ENCODE measurements at places on chromosomes 16 and 17.

DNA sequence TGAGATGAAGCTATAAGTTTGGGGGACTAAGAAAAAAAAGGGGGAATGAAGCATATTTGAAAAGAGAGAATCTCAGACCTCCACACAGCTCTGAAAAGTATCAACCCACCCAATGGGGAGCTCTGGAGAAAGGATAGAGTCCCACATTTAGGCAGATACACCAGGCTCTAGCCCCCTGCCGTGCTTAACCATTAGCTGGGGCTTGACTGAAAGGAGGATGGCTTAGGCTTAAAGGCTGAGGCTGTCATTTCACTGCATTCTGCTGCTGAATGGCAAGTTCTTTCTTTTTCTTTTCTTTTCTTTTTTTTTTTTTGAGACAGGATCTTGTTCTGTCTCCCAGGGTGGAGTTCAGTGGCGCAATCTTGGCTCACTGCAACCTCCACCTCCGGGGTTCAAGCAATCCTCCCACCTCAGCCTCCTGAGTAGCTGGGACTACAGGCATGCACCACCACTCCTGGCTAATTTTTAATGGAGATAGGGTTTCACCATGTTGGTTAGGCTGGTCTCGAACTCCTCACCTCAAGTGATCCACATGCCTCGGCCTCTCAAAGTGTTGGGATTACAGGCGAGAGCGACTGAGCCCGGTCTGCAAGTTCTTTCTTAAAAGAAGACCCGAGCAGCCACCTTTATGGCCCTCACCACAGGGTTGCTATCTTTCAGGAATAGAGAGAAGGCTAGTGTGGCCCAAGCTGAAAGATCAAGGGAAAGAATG is 9.0 kb upstream of the MMP2 start:
- no peak for DNase-seq

GRCh38 chr17:64497565-64498035 is 746 bp upstream of the POLG2 start:
- DNase-seq, result no peak

DNA sequence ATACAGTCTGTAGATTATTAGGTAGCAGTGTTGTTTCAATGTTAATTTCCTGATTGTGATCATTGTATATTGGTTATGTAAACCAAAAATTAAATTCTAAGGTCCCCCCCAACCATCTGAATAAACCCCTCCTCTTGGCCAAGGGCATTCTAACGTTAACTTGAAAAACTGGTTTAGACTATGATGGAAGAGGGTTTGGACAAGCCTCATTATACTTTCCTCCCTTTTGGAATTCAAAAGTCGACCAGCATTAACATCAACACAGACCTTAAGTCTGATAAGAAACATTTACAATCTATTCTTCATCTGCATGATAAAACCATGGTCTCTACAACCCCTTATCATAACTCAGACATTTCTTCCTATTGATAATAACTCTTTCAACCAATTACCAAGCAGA is 20.6 kb upstream of the KIFC3 start:
- no peak for DNase-seq

- DNase-seq, result peak; percentile 31
Observed at GRCh38 chr16:70470927-70471341, 16.5 kb downstream of the FCSK start.

GRCh38 chr17:39756380-39757079 is 18.8 kb downstream of the GRB7 start:
- no peak for DNase-seq

GRCh38 chr17:52235516-52235915 is 77.0 kb upstream of the CA10 start:
- DNase-seq, result no peak

DNA sequence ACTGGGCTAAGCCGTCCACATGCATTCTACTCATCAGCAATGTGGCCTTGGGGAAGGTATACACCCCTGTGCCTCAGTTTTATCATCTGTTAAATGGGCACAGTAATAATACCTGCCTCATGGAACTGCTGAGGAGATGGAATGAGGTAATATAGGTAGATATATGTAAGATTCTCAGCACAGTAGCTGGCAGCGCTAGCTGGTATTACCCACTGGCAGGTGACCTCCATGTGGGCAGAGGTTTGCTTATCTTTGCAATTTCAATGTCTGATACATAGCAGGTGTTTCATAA is 1.2 kb upstream of the SGCA start:
- DNase-seq, result no peak

GRCh38 chr16:70749006-70749678 is 51.8 kb downstream of the VAC14 start:
- no peak for DNase-seq

- DNase-seq, result no peak
Observed at GRCh38 chr17:79424471-79425185, 186.2 kb downstream of the RBFOX3 start.

- no peak for DNase-seq
Observed at GRCh38 chr17:39688945-39689344, 1.1 kb upstream of the PGAP3 start.

- no peak for DNase-seq
Observed at GRCh38 chr16:63363738-63364137, 1327.5 kb upstream of the CDH8 start.

DNA sequence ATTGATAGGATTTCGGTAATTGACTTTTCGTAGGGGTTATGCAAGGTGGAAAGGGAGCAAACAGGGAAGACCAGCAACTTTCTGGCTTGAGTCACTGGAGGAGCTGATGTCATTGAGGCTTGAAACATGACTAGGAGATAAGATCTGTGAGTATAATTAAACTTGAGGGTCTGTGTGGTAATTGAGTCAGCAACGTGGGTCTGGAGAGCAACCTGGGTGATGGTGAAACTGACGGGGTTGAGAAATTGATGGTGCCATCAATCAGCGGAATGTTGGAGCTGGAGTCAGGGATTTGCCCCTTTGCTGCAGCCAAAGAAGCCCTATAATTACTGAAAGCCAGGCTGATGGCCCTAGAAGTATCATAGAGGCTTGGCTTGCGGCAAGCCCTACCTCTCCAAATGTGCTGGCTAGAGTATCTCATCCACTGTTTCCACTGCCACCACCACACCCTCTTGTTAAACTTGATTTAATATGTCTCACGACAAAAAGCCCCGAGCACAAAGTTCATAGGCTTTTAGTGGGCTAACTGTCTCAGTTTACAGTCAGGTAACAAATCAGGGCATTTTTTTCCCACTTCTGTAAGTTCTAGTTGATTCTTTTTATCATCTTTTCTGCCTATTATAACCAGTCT is 186.9 kb upstream of the ELAC2 start:
- DNase-seq, result no peak

DNA sequence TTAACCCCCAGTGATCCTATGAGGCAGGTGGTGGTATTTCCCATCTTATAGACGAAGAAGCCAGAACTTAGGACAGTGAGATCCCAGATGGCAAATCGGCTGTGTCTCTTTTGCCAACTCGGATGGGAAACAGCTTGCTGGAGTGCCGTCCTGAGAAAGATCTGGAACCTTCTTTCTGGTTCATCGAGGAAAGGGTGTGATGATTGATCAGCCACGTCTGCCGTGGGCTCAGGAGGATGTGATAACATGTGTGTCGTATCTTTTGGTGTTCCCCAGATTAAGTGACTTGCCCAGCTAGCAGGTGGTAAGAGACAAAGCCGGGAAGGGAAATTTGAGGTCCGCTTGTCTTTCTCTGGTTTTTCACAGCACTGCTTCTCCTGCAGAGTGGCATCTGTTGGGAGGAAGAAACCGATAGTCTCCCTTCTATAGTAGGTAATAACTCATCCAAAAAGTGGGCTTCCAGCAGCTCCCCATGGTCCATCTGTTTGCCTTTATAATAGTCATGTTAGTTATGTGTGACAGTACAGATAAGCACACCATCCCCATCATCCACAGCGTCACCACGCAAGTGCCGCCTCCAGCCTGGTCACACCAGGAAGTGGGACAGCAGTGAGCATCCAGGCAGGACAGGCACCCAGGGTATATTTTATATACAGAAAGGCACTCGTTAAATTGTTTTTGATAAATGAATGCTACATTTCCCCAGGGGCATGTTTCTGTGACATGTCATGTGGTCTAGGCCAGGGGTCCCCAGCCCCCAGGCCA is 175.5 kb downstream of the KATNIP start:
- DNase-seq, result no peak

DNA sequence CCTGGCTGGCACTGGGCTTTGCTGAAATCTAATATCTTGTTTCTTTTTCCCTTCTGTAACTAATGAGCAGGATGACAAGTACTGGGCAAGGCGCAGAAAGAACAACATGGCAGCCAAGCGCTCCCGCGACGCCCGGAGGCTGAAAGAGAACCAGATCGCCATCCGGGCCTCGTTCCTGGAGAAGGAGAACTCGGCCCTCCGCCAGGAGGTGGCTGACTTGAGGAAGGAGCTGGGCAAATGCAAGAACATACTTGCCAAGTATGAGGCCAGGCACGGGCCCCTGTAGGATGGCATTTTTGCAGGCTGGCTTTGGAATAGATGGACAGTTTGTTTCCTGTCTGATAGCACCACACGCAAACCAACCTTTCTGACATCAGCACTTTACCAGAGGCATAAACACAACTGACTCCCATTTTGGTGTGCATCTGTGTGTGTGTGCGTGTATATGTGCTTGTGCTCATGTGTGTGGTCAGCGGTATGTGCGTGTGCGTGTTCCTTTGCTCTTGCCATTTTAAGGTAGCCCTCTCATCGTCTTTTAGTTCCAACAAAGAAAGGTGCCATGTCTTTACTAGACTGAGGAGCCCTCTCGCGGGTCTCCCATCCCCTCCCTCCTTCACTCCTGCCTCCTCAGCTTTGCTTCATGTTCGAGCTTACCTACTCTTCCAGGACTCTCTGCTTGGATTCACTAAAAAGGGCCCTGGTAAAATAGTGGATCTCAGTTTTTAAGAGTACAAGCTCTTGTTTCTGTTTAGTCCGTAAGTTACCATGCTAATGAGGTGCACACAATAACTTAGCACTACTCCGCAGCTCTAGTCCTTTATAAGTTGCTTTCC is 56.0 kb downstream of the HLF start:
- DNase-seq, result no peak

DNA sequence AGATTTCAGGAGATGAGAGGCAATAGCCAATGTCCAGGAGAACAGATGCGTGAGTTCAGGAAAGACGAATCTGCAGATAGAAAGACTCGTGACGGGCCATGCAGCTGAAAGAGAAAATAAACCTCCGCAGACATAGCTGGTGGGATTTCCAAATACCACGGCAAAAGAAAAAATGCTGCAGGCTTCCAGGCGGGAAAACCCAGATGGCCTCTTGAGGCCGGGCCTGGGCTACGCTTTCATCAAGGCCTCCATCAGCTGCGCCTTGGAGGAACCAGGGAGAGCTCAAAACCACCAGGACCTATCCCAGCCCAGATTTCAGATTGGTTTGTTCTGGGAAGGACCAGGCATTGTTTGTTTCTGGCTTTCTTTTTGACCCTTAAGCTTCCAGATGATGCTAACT is 16.7 kb downstream of the CCDC40 start:
- DNase-seq, result no peak

GRCh38 chr17:42519546-42520491 is 16.2 kb upstream of the NAGLU start:
- peak; percentile 78 for DNase-seq

- no peak for DNase-seq
Observed at GRCh38 chr17:44967907-44968224, 237 bp downstream of the C1QL1 start.

- DNase-seq, result no peak
Observed at GRCh38 chr17:61366076-61366714, 33.4 kb upstream of the TBX2 start.

DNA sequence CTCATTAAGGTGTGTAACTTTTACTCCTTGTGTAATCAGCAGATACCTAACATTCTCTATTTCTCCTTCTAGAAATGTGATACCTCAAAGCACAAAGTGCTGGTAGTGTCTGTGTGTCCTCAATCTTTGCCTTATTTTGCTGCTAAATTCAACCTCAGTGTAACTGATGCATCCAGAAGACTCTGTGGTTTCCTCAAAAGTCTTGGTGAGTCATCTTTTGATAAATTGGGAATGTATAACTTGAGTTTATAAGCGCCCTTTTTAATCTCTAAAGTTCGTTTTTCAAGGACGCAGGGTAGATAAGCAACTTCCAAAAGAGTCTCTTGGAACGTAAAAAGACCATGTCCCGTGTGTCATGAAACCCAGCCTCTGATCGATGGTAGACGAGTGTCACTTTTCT is 10.2 kb downstream of the NARF start:
- DNase-seq, result no peak

DNA sequence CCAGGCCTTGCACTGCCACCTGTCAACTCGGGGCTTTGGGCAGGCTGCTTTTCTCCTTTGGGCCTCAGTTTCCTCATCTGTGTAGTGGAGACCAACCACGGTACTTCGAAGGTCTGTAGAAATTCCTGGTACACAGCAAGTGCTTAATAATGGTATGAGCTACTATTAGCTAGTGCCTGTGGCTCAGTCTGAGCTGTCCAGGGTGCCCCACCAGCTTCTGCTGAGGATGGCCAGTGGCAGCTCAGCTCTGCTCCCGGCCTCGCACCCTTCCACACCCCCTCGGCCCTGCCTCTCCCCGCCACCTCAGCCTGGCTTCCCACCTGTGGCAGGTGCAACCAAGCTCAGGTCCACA is 26.2 kb upstream of the PLCG2 start:
- DNase-seq, result no peak

DNA sequence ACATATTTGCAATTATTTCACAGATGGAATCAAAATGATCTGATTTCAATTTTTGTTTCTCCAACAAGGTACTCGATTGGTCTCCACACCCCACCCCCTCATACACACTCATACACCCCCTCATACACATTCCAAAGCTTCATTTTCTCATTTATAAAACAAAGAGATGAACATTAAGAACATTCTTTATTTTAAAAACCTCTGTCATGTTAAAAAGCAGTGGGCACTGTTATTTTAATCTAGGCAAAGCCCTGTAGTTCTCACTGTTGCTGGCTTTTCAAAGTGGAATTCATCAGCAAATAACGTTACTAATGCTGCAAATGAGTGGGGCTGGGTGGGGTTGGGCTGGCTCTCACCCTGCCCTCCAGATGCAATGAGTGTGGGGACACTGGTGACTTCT is 289.6 kb upstream of the ASIC2 start:
- no peak for DNase-seq

DNA sequence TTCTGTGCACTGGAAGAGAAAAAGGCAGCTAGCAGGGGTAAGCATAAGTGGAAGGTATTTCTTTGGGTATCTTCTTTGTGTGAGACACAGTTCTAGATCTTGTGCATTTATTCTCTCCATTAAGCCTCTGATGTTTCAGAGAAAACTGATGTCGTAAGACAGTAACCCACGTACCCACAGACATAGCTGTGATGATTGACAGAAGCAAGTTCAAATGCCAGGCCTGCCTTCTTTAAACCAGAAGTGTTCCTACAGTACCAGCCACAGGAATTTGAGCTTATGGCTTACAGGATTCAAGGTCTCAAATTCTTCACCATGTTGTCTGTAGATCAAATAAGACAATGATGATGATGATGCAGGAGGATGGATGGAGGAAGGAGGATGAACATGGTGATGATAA is 161.4 kb upstream of the KCNJ16 start:
- no peak for DNase-seq

- DNase-seq, result no peak
Observed at GRCh38 chr16:30473231-30474073, 910 bp downstream of the ITGAL start.

All from erythroblast (primary cell).